ENCODE measurements at places on chromosomes 7 and 10.

DNA sequence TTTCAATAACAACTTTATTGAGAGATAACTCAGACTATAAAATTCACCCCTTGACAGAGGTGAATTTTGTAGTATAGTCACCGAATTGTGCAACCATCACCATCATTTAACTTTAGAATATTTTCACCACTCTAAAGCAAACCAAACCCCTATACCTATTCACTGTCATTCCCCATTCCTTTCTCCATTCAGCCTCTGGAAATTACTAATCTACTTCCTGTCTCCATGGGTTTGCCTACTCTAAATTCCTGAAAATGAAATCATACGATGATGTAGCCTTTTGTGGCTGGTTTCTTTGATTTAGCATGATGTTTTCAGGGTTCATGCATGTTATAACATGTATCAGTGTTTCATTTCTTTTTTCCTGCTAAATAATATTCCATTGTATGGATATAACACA lies 15.6 kb upstream of the LMTK2 start:
- DNase-seq: no peak

GRCh38 chr10:122348935-122349361 lies 25.6 kb upstream of the PLEKHA1 start:
- no peak for DNase-seq

DNA sequence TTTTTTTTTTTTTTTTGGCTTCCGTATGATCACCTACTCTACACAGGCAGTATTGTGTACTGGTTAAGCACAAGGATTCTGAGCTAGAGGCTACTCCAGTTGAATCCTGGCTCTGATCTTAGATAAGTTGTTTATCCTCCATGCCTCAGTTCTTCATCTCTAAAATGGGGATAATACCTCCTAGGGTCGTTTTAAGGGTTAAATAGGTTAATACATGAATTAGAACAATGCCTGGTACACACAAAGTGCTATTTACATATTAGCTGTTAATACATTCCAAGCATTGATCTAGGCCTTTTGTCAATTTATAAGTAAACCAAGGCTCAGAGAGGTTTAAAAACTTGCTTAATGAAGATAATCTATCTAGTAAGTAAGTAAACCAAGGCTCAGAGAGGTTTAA lies 59.0 kb downstream of the ST7 start:
- DNase-seq: no peak

DNA sequence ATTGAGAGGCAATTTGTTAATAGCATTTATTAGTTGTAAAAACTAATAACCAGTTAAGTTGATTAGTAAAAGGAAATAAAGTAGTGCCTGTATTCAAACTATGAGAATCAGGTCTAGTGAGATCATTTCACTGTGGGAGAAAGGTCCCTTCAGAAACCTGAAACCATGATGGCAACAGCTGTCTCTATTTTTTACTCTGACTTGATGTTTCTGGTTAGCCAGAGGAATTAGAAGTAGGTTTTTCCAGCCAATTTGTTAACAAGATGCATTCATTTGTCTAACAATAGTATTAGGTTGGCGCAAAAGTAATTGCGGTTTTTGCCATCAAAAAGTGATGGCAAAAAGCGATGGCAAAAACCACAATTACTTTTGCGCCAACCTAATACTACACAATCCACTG lies 272.2 kb upstream of the YAE1 start:
- no peak for DNase-seq

DNA sequence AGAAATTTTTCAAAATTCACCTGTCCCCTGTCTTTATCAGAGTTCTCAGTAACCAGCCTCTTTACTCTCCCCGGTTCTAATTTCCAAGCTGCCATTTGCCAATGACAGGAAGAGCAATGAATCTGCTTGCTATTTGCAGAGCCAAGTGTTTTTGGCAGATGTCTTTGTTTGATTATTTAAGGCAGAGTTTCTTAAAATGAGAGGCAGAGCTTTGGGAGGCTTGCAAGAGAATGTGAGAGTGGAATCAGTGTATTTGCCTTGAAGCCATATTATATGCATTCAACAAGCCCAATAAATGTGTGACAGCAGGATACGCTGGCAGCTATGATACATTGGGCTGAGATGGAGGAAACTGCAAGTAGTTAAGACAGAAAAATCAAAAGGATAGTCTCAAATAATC lies 196.5 kb downstream of the PHF14 start:
- no peak for DNase-seq

DNA sequence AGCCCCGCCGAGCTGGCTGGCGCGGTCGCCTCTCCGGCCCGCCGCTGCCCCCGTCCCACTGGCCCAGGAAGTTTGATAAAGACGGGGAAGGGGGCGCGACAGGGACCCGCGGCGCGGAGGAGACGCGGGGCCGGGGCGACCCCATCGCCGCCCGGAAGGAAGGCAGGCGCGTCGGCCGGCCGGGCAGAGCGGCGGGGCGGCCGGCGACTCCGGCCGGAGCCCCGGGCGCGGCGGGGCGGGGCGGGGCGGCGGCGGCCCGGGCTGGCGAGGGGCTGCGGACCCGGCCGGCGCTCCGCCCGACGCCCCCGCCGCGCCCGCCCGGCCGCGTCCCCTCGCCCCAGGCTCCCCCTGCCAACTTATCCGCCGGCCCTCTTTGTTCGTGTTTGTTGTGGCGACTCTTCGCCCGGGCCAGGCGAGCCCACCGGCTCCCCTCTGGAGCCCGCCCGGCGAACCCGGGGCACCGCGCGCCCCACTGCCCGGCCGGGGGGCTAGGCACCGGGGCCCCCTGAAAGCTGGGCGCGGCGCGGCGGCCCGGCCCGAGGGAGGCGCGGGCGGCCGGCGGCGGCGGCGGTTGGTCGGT lies 571 bp downstream of the KDM7A start:
- no peak for DNase-seq

DNA sequence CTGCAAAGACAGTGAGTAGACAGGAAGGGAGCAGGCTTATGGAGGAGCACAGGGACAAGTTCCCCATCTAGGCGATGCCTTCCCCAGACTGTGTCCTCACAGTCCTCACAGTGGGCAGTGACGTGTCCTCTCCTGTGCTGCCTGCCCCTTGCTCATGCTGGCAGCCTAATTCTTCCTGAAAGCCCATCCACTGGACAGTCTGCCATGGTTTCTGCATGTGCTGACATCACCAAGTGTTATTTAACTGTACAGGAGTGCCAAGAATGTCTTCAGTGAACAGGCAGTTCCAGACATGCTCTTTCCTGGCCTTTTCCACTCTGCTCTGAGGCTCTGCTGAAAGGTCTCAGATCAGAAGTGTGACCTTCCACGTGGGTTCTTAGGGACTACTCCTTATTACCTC lies 54.1 kb downstream of the ZNF248 start:
- DNase-seq: no peak

DNA sequence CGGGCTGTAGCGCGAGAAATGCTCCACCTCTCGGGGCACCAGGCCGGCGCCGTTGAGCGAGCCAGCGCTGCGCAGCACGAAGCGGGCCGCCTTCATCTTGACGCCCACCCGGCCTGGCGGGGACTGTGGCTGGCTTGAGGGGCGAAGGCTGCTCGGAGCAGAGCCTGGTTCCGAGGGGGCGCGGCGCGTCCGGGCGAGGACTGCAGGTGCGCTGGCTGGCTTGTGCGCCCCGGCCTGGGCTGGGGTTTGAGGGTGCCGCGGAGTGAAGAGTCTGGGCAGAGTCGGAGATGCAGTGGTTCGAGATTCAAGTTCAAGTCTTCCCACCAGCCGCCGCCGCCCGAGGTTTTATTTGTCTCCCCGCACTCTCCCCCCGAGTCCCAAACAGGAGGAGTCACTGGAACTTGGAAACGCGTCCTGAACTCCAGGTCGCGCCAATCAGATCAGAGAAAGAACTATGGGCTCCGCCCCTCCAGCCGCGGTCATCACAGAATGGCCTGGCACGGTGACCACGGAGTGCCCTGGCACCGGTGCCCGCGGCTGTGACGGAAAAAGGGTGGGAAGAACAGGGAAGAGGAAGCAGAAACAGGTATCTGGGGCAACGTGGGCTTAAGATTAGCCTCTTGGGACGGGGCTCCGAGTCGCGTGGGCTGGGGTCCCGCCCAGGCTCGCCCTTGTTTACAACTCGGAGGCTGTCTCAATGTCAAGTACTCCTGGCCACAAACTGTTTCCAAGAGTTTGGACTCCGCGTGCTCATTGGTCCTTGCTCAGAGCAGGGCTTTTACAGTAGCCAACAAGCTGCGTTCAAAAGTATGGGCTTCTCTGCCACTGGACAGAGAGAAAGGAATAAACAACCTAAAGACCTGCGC lies at the start of gene PDK4:
Gene PDK4, minus strand, starts transcription at position 319 of the 866 bp plus-strand sequence. Its CDS starts 223 bp downstream, at position 96.
- DNase-seq: no peak

DNA sequence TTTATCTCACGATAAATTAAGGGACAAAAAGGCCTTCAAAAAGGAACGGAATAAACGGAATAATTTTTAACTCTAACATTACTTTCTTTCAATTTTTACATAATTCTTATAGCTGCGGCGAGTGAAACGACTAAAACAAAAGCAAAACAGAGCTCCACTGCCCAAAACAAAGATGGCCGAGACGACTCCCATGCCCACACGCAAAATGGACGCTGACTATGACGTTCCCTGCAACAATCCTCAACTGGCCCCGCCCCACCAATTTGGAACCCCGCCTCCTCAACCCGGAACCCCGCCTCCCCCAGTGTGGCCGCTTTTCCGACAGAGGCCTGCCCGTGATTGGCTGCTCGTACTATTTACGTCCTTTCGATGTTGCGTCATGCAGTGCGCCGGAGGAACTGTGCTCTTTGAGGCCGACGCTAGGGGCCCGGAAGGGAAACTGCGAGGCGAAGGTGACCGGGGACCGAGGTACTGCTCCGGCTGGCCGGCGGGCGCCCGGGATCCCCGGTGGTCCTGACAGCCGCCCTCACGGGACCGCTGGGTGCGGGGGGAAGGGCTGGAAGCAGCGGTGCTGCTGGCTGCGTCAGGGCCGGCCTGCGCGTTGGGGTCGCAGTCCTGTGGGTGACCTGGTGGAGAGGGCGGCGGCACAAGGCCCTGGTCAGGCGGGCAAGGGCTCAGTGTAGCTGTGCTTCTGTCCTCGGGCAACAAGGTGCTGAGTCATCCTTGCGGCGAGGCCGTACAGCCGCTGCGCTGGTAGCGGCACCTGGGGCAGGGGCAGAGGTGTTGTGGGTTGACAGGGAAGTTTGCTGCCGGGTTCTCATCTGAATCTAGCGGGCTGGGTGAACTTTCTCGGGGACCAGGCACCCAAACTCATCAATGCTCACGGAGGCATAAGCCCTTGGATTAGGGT lies at the start of gene GHITM:
Gene GHITM, plus strand, starts transcription at position 384 of the 910 bp plus-strand sequence. CDS start 1,992 bp downstream, outside the sequence.
- peak; percentile 99 for DNase-seq

DNA sequence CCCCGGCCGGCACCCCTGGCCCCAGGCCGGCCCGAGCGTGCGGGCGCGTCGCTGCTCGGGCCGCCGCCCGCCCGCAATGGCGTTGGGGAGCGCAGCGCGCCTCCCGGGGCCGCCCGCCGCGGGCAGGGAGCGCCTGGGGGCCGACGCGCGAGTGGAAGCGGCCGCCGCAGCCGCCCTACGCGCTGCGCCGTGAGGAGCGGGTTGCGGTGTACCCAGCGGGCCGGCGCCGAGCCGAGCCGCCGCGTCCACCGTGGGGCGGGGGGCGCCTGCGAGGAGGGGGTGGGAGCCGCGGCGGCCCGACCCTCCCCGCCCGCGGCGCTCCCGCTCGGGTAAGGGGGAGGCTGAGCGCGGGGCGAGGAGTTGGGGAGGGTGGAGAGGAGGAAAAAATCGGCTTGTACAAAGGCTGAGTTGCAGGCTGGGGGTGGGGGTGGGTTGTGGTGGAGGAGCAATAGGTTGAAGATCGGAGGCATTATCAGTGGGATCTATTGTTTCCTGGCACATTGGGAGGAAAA lies 473 bp downstream of the PPP1R9A start:
- no peak for DNase-seq

DNA sequence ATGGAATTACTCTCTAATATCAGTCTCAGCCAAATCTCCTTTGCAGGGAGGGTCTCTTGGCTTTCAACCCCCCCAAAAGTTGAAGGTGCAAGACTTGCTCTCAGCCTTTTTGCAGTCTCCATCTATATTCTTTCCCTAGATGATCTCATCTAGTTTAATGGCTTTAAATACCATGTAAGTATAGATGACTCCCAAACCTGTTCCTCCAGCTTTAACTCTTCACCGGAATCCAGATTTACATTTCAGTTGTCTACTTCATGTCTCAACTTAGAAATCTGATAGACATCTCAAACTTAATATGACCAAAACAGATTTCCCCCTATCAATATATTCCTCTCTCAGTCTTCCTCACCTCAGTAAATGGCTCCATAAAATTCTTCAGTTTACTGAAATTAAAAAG lies 9.9 kb upstream of the TAS2R41 start:
- DNase-seq: no peak

- no peak for DNase-seq
Measured at GRCh38 chr10:8035006-8035640, 19.4 kb upstream of the GATA3 start.

GRCh38 chr10:116587878-116588591 lies 2.7 kb upstream of the PNLIPRP1 start:
- no peak for DNase-seq

DNA sequence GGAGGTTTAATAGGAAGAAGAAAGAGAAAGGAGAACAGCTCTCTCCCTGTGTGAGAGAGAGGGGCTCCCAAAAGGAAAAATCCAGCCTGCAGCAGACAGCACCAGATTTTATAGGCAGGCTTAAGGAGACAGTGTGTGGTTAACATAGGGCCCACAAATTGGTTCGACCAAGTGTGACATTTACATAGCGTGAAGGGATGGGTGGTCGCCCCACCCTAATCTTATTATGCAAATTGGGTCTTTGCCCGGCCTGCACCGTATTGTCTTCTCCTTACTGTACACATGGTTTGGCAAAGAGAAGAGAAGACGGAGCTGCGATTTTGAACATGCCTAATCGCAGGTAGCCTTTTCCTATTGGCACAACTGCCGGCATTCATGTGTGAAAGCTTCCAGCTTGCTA lies 756.3 kb downstream of the NXPH1 start:
- DNase-seq: no peak

- no peak for DNase-seq
Measured at GRCh38 chr10:1050145-1050544, 1.2 kb upstream of the IDI1 start.

DNA sequence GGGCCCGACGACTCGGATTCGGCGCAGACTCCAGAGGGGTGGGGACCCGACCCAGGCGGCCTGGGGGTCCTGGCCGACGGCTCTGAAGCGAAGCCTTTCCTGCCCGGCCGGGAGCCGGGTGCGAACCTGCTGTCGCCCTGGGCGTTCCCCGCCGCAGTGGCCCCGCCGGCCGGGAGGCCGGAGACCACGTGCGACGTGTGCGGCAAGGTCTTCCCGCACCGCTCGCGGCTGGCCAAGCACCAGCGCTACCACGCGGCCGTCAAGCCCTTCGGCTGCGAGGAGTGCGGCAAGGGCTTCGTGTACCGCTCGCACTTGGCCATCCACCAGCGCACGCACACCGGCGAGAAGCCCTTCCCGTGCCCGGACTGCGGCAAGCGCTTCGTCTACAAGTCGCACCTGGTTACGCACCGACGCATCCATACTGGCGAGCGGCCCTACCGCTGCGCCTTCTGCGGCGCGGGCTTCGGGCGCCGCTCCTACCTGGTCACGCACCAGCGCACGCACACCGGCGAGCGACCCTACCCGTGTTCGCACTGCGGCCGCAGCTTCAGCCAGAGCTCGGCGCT lies 15.4 kb downstream of the ZNF316 start:
- DNase-seq: no peak
